ENCODE measurements at places on chromosomes 3 and 15.
A peak's percentile ranks its signal among the peaks of the same experiment; 100 is the strongest.

DNA sequence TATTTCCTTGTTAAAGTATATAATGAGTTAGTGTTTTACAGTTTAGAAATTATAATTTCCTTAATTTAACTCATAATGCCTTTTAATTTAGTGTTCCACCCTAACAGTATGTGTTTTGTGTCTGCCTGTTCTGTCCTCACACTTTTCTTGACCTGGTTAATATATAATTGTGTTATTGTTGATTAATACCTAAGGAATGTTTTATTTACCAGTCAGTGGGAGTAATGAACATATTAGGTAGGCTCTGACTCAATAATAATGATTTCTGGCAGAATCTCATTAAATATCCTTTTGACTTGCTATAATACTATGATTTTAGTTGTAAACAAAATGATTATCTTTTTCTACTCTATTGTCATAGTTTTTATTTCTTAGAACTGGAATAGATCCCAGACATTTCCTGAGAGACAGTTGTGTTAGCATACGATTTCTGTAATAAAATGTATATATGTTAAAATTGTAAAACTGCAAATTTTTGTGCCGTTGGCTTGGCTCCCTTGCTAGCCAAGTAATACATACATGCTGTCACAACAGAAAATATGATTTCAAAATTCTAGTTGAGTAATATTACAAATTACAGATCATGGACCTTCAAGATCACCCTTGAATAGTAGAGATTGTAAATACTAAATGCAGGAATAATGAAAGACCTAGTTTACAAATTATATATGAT lies 51.9 kb downstream of the RASA2 start:
- no peak overlapping the region for H3K4me3 ChIP-seq
- no peaks in the 10 kb centered on the region for H3K4me1 ChIP-seq
- DNase-seq = no peak
- H3K36me3 ChIP-seq = peaks cover 40% of the 10 kb centered on the region
- no peaks in the 10 kb centered on the region for H3K27me3 ChIP-seq

DNA sequence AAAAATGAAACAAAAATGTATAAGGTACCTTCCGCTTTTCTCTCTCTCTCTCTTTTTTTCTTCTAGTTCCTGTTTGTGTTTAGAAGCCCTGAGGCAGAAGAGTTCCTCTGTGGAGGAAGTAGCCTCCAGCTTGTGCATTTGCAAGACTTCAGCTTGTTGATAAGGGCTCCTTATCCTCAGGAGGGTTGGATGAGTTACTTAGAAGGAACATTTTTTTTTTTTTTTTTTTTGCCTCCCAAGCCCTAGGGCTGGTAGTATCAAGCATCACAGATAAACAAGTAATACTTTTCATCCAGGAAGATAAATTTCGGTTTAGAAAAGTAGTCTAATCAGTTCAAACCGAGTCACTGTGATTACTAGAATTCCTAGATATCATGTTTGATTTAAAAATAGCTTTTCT lies 91.0 kb upstream of the CBLB start:
- H3K4me3 ChIP-seq = no peak overlapping the region
- H3K27me3 ChIP-seq = no peaks in the 10 kb centered on the region
- no peaks in the 10 kb centered on the region for H3K36me3 ChIP-seq

DNA sequence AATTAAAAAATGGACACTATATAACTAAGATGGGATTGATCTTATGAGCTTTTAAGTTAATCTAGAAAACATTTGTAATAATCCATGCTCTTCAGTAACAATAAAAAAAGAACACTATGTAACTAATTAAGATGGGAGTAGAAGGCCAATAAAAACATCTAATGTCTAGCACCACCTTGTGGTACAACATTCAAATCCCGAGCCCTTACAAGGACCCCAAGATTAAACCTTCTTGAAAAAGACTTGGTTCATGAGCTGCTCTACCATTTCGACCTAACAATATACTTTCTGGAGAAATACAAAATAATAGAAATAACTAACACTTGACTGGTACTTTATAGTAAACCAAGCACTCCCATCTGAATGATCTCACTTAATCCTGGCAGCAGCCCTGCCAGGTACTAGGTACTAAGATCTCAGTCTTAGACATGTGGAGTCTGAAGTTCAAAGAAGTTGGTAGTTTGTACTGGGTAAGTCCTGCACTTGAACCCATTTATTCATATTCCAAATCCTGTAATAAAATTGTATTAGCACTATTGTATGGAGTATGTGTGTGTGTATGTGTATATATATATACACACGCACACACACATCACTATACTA lies 21.8 kb downstream of the METTL6 start:
- H3K4me3 ChIP-seq = no peak overlapping the region
- no peaks in the 10 kb centered on the region for H3K4me1 ChIP-seq
- no peaks in the 10 kb centered on the region for H3K27me3 ChIP-seq
- no peak for DNase-seq
- no peak overlapping the region for H3K27ac ChIP-seq

GRCh38 chr3:45236964-45237363 lies 10.9 kb upstream of the TMEM158 start:
- no peak for DNase-seq
- H3K36me3 ChIP-seq = no peaks in the 10 kb centered on the region
- peaks cover 7% of the 10 kb centered on the region for H3K27me3 ChIP-seq

GRCh38 chr15:62889734-62890505 lies 152.6 kb upstream of the TPM1 start:
- peaks cover 41% of the 10 kb centered on the region for H3K27me3 ChIP-seq
- no peaks in the 10 kb centered on the region for H3K36me3 ChIP-seq
- DNase-seq = no peak
- peaks cover 52% of the 10 kb centered on the region for H3K4me1 ChIP-seq
- H3K27ac ChIP-seq = no peak overlapping the region

DNA sequence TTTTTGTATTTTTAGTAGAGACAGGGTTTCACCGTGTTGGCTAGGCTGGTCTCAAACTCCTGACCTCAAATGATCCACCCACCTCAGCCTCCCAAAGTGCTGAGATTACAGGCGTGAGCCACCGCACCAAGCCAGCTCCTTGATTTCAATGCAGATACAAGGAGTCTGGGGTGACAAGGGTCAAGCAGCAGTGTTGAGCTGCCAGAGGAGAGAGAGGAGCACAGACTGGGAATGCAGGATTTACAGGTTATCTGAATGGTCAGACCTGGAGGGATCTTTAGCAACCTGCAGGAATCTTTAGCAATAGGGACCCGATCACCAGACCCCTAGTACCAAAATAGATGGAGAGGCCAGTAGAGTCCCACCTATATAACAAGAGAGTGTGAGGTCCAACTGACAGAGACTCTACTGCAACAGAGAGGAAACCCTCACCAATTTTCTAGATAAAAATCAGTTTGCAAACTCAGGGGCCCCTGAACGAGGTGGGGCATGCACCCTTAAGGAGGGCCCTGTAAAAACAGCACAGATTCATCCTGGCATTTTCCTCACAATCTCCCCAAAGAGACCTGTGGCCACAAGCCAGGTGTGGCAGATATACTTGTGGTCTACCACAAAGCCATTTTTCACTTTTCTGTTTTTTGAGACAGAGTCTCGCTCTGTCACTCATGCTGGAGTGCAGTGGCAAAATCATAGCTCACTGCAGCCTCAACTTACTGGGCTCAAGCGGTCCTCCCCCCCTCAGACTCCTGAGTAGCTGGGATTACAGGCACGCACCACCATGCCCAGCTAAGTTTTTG lies 10.7 kb upstream of the SHISA5 start:
- H3K27me3 ChIP-seq = no peaks in the 10 kb centered on the region
- DNase-seq = no peak
- H3K27ac ChIP-seq = no peak overlapping the region
- no peaks in the 10 kb centered on the region for H3K36me3 ChIP-seq

GRCh38 chr15:62135532-62136134 lies 29.5 kb downstream of the C2CD4B start:
- peaks cover 2% of the 10 kb centered on the region for H3K27me3 ChIP-seq
- H3K4me1 ChIP-seq = no peaks in the 10 kb centered on the region
- H3K27ac ChIP-seq = no peak overlapping the region
- H3K4me3 ChIP-seq = no peak overlapping the region
- DNase-seq = no peak
- H3K36me3 ChIP-seq = no peaks in the 10 kb centered on the region

DNA sequence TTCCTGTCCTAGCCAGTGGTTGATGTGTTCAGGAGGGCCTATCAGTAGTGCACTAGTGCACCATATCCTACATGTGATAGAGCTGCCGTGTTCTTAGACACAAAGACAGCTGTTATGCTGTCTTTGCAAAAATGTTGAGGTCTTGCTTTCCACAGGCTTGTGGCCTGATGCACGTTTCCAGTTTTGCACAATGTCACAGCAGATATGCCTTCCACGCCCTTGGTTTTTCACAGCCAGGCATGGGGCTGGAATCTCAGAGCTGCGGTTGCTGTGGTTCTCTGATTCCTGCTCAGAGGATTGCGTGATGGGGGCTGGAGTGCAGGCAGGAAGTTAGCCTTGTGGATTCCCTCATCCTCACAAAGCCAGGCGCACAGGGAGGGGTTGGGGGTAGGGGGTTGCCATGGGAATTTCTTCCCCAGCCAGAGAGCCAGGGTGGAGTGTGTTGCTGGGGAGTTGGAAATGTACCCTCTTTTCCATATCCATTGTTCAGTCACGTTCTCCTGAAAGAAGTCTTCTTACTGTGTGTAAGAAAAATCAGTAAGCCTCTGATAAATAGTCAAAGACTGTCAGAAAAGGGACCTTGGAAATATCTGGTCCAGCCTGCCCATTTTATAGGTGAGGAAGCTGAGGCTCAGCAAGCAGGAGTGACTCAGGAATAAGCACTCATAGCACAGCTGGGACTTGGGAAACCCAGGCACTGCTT lies 79.4 kb downstream of the SMAD3 start:
- peak overlapping the region; percentile 98 for H3K27ac ChIP-seq
- no peak for DNase-seq
- no peaks in the 10 kb centered on the region for H3K27me3 ChIP-seq
